ENCODE measurements at places on chromosomes 12 and 14.

DNA sequence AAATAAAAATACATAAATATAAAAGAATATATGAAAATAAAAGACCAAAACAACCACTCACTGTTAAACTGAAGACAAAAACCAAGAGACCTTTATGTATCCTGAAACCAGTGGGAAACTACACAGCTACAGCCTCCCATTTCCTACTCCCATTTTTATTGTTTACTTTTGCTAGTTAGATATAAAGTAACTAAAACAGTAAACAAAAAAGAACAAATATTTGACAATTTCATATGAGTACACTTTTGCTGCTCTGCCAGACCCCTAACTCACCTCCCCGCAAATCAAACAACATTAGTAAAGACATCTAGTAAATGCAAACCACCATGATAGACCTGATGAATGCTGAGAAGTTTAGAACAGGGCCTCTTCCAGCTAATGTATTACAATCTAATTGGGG is 97.1 kb downstream of the BCL2L14 start:
- no peak for DNase-seq

DNA sequence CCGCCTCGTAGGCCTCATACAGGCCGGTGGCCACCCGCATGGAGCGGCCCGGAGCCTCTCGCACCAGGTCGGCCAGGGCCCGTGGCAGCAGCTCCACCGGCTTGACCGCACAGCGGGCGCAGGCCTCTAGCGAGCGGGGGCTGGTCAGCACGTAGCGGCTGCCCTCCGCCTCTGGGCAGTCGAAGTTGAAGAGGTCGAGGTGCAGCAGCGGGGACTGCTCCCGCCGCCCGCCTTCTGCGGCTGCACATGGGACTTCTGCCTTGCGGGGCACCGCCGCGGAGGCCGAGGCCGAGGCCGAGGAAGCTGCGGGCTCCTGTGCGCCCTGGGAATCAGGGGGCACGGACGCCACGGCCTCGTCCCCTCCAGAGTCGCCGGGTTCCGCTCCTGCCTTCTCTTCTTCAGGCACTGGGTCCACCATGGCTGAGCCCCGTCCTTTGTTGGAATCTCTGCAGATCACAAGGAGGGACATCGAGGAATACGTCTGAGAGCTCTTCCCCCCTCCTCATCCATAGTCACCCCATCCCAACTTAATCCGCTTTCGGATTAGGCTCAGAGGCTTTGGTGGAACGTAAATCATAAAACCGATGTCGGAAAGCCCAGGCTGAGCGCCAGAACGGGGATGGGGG is 1.4 kb downstream of the CCDC177 start:
- DNase-seq: no peak

DNA sequence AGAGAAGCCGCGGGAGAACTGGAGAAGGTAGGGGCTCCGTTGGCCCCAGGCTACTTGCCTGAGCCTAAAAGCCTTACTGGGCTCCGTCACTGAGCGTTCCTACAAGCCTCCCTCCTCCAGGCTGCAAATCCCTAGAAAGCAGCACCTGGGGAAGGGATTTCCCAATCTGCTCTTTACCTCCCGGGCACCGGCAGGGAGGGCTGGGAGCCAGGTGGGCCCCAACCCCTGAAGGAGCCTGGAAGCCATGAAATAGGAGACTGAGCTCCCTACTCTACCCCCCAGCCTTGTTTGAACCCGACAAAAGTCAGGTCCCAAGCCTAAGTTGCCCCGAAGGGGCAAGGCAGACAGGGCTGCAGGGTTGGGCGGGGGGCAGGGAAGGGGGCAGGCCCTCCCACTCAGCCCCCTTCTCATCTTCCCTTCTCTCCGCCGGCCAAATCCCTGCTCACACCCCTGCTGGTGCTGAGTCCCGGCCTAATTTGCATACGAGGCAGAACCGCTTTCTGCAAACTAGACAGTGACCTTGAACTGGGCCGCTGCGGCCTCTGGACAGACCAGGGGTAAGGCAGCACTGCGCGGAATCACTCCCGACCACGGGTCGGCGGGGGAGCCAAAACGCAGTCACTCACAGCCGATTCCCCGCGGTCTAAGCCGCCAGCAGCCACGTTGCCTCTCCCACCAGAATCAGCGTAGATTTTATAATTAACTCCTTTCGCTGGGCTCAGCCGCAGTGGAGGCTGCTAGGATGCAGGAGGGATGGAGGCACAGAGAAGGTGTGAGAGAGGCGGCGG is 3.7 kb upstream of the HOXC12 start:
- no peak for DNase-seq

DNA sequence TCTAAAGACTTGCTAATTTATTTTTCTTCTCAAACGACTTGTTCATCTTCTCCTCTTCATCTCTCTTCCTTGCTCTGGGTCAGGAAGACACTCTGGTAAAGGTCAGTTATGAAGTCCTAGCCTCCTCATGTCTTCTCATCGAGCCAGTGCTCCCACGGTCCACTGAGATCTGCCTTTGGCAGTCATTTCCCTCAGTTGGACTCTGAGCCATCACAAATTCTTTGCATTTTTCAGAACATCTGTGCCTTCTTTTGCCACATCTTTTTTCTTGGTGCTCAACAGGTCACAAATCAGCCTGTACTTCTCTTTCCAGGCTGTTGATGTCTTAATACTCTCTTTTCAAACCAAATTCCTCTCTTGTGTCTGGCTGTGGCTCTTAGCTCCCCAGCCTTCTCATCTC is 49.7 kb downstream of the IGF1 start:
- no peak for DNase-seq

- DNase-seq: no peak
These were observed 310.7 kb downstream of the AEBP2 start for GRCh38 chr12:19749906-19750574.

- DNase-seq: no peak
These were observed 8.9 kb upstream of the LTA4H start for GRCh38 chr12:96044017-96044942.

GRCh38 chr14:89041257-89041582 is 216.8 kb downstream of the TTC8 start:
- no peak for DNase-seq

- DNase-seq: no peak
These were observed 417.6 kb downstream of the PCNX1 start for GRCh38 chr14:71324767-71325272.

DNA sequence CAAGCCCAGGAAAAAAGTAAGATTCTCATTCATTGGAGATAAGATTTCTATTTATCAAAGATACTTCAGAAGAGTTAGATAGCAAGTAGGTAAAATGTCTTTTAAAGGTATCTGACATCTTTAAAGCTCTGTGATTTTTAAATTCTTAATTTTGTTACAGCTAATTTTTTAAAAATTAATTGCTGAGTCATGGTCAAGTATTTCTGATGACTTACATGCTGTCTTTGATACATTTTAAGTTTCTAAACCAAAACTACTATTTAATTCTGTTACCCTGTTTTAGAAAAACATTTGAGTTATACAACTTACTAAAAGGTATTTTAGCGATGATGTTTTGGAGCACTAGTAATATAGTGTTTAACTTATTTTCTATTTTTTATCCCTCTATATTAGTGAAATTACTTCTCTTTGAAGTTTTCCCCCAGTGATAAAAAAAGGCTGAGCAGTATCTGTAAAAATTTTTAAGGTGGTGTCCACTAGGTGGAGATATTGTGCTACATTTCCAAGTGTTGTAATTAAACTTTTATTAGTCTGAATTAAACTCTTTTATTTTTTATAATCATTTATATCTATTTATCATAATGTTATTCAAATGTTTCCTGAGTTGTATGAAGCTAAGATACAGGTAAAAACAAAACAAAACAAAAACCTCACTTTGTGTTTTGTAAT is 11.5 kb downstream of the ALG10 start:
- DNase-seq: no peak

DNA sequence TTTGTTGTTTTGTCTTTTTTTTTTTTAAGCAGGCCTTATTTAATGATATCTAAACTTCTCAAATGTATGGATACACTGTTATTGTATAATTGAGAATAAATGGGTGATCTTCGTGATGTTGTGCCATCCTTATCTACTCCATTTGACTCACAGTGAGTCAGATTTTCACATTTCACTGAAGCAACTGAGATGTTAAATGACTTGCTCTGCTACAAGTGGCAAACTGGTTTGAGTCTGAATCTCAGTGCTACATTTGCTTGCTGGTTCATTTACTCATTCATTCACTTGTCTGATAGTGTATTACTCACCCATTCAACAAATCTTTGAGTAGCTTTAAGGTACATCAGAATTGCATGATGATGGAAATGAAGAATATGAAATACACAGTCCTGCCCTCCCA is 2.6 kb downstream of the KIAA0586 start:
- DNase-seq: no peak

- DNase-seq: no peak
These were observed 79.5 kb downstream of the PTPRB start for GRCh38 chr12:70557583-70558191.

- DNase-seq: no peak
These were observed 811.7 kb downstream of the C12orf50 start for GRCh38 chr12:87217491-87217890.

DNA sequence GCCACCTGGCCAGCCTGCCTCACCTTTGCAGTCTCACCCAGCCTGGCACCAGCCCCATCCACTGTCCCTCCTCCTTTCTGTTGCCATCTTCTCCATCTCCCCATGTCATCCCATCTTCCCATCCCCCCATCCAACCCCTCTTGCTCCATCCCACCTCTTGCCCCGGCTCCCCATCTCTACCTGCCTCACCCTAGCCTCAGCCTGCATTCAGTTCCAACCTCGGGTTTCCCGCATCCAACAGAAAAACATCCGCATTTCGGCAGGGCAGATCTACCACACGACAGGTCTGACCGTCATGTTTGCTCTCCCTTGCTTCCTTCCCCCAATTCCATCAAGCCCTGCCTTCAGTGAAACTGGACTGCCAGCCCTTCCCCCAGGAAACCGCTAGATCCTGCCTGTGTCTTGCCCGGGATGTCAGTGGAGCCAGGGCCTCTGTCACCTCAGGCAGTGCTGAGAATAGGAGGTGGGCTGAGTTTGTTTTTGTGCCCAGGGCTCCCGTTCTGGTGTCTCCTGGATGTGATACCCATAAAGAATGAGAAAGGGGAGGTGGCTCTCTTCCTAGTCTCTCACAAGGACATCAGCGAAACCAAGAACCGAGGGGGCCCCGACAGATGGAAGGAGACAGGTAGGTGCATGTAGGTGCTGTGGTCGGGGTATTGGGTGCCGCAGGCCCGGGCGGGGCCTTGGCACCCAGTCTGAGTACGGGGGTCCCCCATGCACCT is 2.5 kb downstream of the KCNH3 start:
- DNase-seq: no peak

DNA sequence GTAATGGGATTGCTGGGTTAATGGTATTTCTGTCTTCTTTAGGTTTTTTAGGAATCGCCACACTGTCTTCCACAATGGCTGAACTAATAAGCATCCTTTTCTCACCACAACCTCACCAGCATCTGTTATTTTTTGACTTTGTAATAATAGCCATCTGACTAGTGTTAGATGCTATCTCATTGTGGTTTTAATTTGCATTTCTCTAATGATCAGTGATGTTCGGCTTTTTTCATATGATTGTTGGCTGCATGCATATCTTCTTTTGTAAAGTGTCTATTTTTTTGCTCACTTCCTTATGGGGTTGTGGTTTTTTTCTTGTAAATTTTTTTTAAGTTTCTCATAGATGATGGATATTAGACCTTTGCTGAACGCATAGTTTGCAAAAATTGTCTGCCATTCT is 377.9 kb downstream of the GALC start:
- no peak for DNase-seq

DNA sequence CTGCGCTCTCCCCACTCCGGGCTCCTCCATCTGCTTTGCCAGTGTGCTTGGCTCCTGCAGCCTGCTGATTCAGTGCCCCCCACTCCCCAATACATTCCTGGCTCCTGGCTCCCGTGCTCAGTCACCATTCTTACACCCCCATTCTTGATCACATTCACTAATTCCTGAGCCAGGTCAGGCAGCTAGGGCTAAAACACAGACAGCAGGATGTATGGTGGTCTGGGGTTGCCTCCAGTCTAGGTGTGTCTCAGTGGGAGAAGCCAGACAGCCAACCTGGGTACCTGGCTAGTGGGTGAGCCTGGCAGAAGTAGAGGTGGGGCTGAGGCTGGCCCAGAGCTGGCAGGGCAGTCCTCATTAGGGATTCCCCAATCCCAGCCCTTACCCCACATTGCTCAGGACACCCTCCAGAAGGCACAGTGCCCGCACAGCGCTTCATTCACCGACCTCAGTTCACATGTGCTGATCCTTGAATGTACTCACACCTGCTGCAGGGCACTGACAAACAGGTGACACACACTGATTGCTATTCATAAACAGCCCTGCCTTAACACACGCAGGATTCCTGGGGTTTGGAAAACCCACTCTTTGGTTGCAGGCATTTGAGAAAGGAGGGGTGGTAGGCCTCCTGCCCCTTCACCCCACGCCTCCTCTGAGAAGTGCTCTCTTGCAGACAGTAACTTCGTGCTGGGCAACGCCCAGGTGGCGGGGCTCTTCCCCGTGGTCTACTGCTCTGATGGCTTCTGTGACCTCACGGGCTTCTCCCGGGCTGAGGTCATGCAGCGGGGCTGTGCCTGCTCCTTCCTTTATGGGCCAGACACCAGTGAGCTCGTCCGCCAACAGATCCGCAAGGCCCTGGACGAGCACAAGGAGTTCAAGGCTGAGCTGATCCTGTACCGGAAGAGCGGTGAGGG is 1.7 kb downstream of the KCNH3 start:
- no peak for DNase-seq

DNA sequence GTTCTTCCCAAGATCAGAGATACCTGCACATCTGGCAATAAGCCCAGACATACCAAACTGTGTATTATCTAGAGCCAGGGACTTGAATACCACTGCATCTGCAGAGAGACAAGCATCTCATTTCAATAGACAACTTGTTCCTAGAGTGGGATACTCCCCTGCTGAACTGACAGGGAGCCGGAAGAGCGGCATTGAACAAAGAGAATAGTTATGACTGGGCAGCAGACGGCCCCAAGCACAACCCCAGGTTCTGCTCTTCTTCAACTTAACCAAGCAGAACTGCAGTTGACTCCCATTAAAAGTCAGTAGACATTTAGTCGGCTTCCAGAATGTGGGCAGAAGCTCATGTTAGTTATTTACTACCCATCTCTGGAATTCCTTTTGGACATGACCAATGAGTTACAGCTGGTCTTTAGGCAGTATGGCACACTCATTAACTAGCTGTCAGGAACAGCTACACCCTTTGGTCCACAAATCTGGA is 112.9 kb downstream of the HMGA2 start:
- no peak for DNase-seq

- no peak for DNase-seq
These were observed 29.3 kb downstream of the ETV6 start for GRCh38 chr12:11678781-11679180.

GRCh38 chr14:62451221-62451620 is 594.0 kb downstream of the KCNH5 start:
- DNase-seq: no peak

GRCh38 chr12:38585086-38585485 is 268.5 kb downstream of the ALG10B start:
- DNase-seq: no peak

DNA sequence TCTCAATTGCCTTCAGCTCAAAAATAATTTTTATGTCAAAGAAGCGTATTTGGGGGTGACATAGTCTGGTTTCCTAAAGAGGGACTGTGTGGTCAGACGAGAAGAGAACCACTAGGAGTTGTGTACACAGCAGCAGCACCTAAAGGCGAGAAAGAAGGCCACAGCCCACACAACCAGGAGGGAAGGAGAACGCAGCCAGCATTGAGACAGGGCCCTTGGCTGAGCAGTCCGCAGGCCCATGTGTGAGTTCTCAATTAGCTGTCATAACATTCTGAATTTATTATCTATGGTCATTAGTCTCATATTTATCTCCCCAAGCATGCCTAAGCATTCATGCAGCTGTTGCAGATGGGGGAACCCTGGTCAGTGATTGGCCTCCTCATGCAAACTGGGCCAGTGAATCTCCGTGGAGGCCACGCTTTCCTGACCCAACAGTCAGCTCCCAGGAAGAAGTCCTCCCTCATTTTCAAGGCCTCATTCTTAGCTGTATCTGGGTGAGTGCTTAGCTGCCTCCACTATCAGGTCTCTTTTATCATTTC is 81.2 kb upstream of the ATF7IP start:
- no peak for DNase-seq

Data from activated CD8-positive, alpha-beta memory T cell treated with anti-CD3 and anti-CD28 coated beads for 1 hour (primary cell).